ENCODE measurements at places on chromosomes 12 and 14. TPM values are rescaled to one million over a fixed set of nuclear protein-coding genes. Genes with fewer than 3 reads are reported as not detected.

C1RL gene
- total RNA-seq = 24.2 TPM

FAM181A gene
- not detected for total RNA-seq

BMAL2 gene
- total RNA-seq = 2.9 TPM

NT5DC3 gene
- total RNA-seq = 2.0 TPM

LUM gene
- total RNA-seq = 163 TPM

DTX1 gene
- total RNA-seq = 2.0 TPM

C12orf50 gene
- not detected for total RNA-seq

LRP1-AS gene
- not detected for total RNA-seq

RTL1 gene
- not detected for total RNA-seq

DPF3 gene
- 27.0 TPM for total RNA-seq

Measured in right cardiac atrium (tissue), 5 donors.